ENCODE measurements at places on chromosomes 6 and 20. TPM values are rescaled to one million over a fixed set of nuclear protein-coding genes. Genes with fewer than 3 reads are reported as not detected.

- no peak for DNase-seq
These were observed 124.0 kb downstream of the MMUT start for GRCh38 chr6:49339096-49339495.

- no peak for DNase-seq
These were observed 506.6 kb downstream of the FRK start for GRCh38 chr6:115554060-115554459.

GRCh38 chr20:21125072-21125848, 622 bp upstream of the KIZ start:
- peak; percentile 68 for DNase-seq

GRCh38 chr6:22219925-22220324, 76.9 kb downstream of the PRL start:
- DNase-seq: no peak

- no peak for DNase-seq
These were observed 6.9 kb downstream of the EPHA7 start for GRCh38 chr6:93412452-93412851.

- no peak for DNase-seq
These were observed 1056.2 kb downstream of the EPHA7 start for GRCh38 chr6:92363111-92363510.

DNA sequence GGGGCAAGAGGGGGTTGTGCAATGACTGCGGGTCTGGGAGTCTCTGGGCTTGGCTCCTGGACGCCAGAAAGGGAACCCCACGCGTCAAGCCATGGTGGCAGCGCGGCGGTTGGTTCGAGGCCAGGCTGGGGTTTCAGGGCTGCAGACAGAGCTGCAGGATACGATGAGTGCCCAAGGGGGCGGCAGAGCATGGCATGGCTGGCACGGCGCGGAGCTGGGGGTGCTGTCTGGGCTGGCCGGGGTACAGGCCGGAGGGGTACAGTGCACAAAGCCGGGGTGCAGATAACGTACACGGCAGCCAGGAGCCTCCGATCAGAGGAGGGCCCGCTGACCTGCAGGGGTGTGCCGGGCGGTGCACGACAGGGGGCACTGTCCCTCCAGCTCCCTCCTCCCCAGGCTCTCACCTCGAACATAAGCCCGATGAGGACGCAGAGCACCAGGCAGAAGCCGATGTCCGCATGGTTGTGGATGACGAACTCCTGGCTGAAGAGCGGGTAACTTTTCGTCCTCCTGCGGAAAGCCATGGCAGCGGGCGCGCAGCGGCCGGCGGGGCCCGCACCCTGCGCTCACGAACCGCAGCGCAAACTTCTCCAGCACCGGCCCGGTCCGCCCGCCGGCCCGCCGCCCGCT, 353 bp downstream of the TRAM2 start:
- DNase-seq: peak; percentile 82

DNA sequence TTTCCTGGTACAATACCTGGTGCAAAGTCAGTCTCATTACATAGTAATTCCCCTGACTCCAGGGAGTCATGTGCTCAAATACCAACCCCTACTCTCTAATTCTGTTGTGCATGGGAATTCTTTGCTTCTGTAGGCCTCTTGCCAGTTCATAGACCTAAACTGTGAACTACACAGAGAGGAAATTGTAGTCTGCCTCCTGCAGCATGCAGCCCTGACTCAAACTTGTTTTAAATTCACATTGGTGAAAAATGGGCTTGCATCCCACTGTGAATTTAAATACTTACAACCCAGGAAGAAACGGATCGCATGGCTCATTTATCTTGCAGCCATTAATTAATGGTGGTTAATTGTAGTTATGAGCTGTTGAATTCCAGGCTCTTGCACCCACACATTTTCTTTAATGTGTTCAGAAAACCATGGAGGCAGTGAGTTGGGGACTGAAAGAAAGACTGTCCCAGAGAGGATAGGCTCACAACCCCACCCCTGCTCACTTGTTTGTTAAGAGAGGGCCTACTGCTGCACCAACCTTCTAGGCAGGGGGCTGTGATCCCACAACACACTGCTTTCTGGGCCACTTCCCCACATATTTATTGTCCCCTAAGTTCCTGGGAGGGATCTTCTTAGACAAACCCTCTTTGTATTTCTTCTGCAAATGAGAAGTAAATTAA, 579.1 kb downstream of the DHX35 start:
- no peak for DNase-seq

DNA sequence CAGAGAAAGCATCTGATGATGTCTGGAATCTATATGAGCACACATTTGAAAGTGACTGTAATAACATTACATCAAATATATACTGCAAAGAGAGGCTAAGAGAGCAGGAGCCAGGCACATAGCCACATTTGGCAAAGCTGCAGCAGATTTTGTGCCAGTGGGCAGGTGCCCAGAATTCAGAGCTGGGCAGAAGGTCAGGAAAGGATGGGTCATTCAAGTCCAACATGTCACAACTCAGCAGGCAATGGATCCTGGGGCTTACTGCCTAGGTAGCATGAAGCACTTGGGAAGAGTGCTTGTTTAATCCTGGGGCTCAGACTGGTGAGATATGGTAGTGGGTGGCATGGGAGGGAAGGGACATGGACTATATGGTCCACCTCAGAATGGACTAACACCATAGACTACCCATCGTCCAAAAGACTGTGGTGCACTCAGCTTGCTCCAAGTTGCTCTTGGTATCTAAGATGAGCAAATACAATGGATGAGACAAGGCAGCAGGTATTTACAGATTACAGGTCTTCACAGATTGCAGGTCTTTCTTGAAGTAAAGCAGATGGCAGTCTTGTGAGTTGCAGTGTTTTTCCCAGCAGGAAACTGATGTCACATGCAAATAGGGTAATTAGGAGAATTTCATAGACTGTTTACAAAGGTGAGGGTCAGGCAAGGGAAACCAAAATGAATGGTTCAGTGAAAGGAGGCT, 31.2 kb upstream of the SHLD1 start:
- no peak for DNase-seq

GRCh38 chr6:107936162-107936909, 21.7 kb downstream of the SEC63 start:
- no peak for DNase-seq

GRCh38 chr6:112459758-112460304, 112.7 kb downstream of the RFPL4B start:
- no peak for DNase-seq

- no peak for DNase-seq
These were observed 117.5 kb downstream of the PLCB4 start for GRCh38 chr20:9186396-9186795.

- no peak for DNase-seq
These were observed 44.2 kb downstream of the LIN28B start for GRCh38 chr6:105001063-105001462.

GRCh38 chr20:57756921-57757320, 47.1 kb upstream of the PMEPA1 start:
- no peak for DNase-seq

DNA sequence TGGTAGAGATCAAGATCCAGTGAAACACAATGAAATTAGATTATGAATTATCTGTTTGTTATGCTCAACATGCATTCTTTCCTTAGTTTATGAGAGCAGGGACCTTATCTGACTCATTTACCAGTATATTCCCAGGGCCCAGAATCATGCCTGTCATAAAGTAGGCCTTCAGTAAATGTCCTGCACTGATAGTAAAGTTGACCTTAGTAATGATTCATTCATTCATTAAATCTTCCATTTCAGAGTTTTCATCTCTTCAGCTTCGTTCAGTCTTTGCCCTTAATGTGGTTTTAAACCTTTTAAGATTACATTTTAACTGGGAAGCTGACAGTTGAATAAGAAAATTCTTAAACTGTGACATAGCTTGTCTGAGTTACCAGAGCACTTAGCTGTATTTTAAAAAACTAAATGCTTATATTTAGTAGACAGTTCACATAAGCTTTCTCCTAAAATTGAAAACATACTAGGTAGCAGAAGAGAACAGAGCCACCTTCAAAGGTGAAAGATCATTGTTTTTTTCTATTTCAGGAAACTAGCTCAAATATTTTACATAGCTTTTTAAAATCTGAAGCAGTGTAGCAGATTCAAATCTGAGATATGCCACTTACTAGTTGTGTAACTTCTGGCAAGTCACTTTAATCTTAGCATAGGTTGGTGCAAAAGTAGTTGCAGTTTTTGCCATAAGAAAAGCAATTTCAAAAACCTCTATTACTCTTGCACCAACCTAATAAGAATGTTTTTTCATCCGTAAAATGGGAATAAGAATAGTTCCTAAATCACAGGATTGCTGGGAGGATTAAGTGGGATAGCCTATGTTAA, 41.4 kb downstream of the MCM8 start:
- no peak for DNase-seq

GRCh38 chr6:128528241-128528640, 7.8 kb upstream of the PTPRK start:
- no peak for DNase-seq

SEMG1 gene
- total RNA-seq: not detected

PRKN gene
- total RNA-seq: 11.6 TPM

VWA7 gene
- total RNA-seq: not detected

FRK gene
- total RNA-seq: 10.1 TPM

MRAP2 gene
- 7.0 TPM for total RNA-seq

CLIC5 gene
- 0.03 TPM for total RNA-seq
